ENCODE measurements at places on chromosomes 2 and 18.

- DNase-seq = no peak
Observed at GRCh38 chr18:34695310-34695709, 14.8 kb upstream of the DTNA start.

DNA sequence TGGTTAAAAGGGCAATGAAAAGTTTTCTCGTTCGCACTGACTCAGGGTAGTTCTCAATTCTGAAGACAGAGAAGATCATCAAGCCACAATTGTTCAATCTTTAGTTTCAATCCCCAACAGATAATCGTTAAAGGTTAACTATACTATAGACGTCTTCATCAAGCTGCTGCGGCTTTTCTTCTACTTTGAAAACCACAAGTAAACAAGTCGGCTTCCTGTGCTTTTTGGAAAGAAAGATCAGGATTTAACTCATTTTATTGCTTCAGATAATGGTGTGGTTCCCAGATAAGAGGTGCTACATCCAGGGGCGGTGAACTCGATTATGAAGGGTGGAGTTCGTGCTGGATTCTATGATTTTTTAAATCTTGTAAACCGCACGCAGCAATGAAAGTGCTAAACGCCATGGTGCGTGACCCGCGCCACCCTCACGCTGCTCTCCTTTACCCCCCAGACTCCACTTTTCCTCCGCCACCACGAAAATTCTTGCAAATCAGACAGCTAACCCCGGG is 545 bp upstream of the CDCA7 start:
- DNase-seq = no peak

- no peak for DNase-seq
Observed at GRCh38 chr18:13276530-13277520, 58.3 kb downstream of the LDLRAD4 start.

DNA sequence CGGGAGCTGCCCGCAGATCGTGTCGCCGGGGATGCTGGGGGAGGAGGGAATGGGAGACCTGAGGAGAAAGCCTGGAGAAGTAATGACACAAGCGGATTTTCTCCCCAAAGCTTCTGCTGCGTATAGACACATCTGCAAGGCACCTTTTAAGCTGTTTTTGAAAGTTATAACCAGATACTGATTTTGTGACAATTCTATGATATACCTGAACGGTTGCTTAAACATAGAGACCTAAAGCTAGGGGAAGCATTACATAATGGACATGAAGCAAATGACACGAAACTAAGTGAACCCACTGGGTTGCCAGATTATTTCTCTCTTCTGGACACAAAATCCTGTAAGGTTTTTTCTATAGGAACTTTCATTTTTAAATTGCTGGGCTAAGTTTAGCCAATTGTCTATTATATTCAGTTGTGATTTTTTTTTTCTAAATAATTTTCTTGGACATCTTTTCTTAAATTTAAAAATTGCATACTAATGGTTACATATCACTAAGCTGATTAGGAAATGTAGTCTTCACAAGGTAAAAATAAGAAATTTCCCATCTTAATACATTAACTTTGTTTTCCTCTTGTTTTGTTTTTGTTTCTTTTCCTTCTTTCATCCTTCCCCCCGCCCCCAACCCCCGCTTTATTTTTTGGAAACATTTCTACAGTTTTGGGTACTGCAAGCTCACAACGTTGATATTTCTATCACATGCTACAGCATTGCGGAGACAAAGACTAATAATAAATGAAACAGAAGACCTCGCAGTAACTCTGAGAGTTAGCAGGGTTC is 1.3 kb downstream of the OSBPL6 start:
- DNase-seq = no peak

GRCh38 chr18:44731530-44732237 is 51.0 kb downstream of the SETBP1 start:
- DNase-seq = peak; percentile 38

DNA sequence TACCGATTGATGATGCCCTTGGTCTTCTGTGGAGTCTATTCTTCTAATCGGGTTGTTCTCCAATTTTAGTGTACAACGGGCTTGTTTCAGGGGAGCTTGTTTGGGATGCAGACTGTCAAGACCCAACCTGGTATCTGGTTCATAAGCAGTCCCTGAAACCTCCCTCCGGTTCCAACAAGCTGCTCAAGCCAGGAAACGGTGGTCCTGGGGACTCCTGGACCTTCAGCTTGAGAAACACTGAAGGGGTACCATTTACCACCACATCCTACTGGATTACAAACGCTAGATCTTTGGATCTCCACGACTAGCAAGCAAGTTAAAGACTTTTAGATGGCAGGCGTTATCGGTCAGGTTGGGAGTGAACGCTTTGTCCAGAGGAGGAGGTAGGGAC is 2.0 kb downstream of the BCL2 start:
- DNase-seq = no peak

DNA sequence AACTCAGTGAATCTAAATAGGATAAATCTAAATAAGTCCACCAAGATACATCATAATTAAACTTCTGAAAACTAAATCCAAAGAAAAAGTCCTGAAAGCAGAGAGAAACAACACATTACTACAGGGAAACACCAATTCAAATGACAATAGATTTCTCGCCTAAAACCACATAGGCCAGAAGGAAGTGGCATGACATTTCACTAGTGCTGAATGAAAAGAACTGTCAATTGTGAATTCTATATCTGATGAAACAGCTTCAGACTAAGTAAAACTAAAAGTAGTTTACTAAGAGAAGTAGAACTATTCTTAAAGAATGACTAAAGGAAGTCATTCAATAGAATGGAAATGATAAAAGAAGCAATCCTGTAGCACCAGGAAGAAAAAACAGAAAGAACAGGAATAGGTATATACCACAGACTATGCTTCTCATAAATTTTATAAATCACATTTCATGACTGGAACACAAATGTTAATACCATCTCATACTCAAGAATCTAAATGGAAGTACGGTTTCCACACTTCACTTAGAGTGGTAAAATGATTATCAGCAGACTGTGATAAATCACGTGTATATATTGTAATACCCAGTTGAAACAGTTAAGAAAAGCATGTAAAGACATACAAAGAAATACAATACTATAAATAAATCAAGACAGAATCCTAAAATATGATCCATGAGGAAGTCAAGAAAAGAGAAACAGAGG is 46.4 kb downstream of the ASXL2 start:
- no peak for DNase-seq

- DNase-seq = no peak
Observed at GRCh38 chr2:229713371-229714079, 830 bp downstream of the DNER start.

DNA sequence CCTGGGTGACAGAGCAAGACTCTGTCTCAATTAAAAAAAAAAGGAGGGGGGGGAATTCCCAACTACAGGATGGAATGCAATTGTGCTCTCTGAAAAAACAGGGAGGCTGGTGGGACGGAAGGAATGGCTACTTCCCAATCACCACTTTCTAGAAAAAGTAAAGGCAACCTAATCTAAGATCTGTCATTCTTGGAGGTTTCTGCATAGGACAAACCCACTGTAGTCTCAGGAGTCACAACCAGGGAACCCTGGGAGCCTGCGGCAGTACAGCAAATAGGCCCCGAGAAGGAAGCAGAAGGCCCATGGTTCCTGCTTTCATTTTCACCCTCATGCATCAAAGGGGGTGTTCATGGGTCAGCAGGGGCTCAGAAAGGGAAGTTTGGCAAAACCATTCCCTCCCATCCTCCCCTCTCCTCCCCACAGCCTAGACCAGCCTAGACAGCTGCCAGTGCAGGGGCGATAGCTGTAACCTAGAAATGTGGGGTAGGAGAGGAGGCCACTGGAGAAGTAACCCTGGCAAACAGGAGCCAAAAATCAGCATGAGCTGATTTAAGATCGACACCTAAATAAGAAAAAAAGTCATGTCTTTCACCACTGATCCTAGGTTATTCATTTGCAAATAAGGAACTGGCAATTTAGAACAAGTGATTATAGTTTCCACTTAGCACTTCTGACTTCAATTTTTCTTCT is 48.0 kb downstream of the TRABD2A start:
- DNase-seq = peak; percentile 17

- no peak for DNase-seq
Observed at GRCh38 chr2:189621781-189622180, 39.5 kb upstream of the ASNSD1 start.

GRCh38 chr2:219675221-219675620 is 47.8 kb downstream of the SLC4A3 start:
- DNase-seq = no peak

- no peak for DNase-seq
Observed at GRCh38 chr18:58076052-58076451, 32.0 kb downstream of the NEDD4L start.

GRCh38 chr2:12498286-12498685 is 218.4 kb upstream of the TRIB2 start:
- no peak for DNase-seq

- peak; percentile 16 for DNase-seq
Observed at GRCh38 chr18:7021994-7022840, 95.4 kb downstream of the LAMA1 start.

DNA sequence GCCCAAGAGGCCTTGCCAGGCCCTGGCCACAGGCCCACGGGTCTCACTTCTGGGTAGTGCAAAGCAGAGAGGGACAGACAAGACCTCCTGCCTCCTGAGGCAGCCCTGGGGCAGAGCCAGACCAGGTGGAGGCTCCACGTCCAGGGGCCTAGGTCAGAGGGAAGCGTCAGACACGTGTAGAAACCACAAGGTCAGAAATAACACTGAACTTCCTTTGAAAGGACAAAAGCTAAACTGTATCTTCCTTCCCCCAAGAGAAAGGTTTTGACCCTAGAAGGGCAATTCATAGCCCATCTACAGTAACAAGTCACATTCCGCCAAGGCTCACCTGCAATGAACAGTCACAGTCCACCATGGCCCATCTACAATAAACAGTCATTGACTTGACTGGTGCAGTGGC is 17.9 kb downstream of the SDC1 start:
- no peak for DNase-seq

DNA sequence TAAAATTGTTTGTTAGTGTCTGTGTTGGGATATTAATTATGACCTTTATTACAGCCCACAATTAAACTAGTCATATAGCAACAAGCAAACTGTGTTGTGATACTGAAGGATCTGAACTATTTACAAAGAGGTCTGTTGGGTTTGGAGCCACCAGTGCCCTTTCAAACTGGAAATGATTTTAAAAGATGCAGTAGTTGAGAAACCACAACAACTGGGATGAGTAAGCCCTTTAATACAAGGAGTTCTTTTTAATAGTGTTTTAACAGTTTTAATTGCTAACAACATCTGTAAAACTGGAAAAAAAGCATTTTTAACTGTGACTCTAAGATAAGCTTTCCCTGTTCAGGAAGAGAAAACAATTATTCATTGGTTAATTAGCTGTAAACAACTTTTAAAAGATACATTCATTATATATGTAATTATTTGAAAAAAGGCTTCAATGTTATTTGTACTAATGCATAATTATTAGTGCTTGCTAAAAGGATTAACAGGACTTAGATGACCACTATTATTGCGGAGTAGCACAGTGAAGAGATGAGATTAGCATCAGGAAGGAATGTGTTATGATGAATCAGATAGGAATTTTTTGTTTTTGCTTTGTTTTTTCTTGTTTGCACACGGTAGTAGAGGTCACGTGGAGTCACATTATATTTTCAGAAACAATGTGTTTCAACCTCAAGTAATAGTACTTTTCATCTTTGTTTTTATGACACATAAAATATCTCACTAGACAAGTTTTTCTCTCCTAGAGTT is 392.7 kb upstream of the FANCL start:
- peak; percentile 3 for DNase-seq

DNA sequence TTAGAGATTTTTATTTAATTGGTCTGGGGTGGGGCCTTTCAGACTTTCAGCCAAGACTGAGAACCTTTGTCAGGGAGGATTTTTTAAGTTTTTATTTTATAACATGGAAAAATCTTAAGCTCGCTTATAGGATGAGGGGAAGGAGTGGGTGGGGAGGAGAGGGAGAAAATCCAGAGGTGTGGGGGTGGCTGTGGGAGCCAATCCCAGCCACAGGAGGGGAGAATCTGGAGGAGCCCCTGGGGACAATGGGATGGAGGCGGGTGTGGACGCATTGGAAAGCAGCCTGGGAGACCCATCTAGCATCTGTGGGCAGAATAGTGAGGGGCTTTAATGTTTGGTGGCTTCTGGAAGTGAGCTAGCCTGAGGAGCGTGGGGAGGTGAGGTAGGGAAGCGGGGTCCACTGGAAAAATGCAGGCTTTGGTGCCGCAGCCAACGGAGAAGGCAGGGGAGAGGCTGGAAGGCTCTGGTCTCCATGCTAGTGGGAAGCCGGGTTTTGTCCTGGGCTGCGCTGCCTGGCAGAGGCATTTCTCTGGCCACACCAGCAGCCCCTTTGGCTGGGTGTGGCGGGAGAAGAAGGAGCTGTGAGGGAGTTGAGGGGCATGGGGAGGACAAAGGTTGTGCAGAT is 11.5 kb upstream of the INPP5D start:
- DNase-seq = no peak

DNA sequence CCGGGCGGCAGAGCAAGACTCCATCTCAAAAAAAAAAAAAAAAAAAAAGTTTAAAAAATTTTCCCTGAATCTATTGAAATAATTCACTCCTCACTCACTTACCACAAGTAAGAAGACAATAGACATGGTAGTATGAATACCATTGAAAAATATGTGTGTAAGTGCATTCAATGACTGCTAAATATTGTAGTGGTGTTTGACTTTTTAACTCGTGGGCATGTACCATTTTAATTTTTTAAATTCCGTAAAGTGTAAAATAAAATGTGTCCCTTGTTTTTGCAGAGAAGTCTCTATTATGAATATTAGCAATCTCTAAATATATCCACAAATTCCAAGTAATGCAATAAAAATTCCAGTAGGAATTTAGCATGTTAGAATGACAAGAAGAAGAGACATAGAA is 134.1 kb downstream of the COPS8 start:
- peak; percentile 65 for DNase-seq

GRCh38 chr18:24446453-24446852 is 14.0 kb upstream of the HRH4 start:
- DNase-seq = no peak

- no peak for DNase-seq
Observed at GRCh38 chr2:4518596-4518995, 815.2 kb downstream of the DCDC2C start.

GRCh38 chr2:54503192-54503591 is 47.1 kb downstream of the SPTBN1 start:
- DNase-seq = no peak

DNA sequence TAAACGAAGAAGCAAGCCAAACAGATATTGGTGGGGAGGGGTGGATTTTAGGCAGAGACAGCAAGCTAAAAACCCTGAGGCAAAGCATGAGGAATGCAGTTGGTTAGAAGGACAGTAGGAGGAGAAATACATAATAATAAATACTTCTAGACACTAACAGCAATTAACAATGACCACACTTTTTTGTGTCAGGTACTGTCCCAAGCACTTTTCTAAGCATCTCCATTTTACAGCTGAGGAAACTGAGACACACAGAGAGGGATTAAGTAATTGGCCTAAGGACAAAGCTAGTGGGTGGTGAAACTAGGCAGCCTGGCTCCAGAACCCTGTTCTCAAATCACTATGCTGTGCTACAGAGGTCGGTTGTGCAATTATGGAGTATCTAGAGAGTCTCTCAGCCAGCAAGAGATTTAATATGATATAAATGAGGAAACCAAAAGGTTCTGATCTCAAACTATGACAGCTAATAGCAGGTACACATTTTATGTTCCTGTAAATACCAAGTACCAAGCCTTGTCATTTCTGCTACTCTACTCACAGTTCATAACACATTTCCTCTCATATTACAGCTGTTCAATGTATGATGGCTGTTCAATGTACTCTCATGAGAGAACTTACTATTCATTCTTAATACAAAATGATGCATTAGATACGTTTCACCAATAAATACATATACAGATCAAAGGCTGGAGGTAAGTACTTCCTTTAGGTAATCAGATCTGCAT is 5.3 kb downstream of the MAP4K3 start:
- DNase-seq = peak; percentile 54
